Thymus (tissue), 14 donors: ENCODE measurements at places on chromosomes 2 and 18.

DNA sequence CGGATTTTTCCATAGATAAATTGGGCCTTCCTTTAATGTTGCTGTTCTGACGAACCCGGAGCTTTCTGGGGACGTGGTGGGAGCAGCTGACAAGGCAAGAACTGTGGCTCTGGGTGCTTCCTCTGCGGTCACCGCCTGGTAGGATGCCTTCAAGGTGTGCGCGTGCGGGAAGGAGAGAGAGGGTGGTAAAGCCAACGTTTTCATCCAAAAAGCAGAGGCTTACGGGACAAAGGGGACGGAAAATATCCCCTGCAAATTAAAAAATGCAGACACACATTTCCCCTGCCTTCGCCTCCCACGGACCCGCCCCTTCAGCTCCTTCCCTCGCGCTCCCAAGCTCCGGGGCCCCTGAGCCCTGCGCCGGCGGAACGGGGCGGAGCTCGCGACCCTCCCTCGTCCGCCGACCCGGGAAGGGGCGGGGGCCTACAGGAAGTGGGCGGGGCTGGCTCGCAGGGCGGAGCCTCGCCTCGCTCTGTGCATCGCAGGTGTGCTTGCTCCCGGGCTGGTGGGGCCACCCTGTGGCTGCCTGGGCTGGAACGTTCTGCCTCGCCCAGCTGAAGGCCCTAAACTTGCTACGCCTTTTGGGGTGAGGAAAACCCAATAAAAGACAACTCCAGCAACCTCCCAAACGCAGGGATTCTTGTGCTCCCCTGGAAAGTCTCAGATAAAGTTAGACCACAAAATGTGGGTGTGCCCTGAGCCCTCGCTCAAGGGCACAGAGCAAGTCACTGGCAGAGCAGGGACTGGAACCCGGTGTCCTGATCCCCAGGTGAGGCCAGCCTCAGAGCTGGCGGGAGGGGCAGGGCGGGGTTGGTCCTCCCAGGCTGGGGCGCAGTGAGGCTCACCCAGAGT is 25.4 kb upstream of the SLC66A3 start:
- H3K4me3 ChIP-seq, result peak overlapping the region; percentile 55
- no peaks in the 10 kb centered on the region for H3K36me3 ChIP-seq
- peak overlapping the region; percentile 57 for H3K27ac ChIP-seq
- peaks cover 15% of the 10 kb centered on the region for H3K27me3 ChIP-seq
- peak; percentile 94 for DNase-seq

- no peak for DNase-seq
- no peaks in the 10 kb centered on the region for H3K4me1 ChIP-seq
- no peaks in the 10 kb centered on the region for H3K27me3 ChIP-seq
- H3K4me3 ChIP-seq, result no peak overlapping the region
- no peak overlapping the region for H3K27ac ChIP-seq
These were observed 48.0 kb upstream of the ITM2C start for GRCh38 chr2:230816735-230817134.

- peak overlapping the region; percentile 78 for H3K27ac ChIP-seq
- H3K4me1 ChIP-seq, result peaks cover 2% of the 10 kb centered on the region
- DNase-seq, result no peak
- H3K4me3 ChIP-seq, result no peak overlapping the region
These were observed 48.0 kb downstream of the TRABD2A start for GRCh38 chr2:84832772-84833461.

DNA sequence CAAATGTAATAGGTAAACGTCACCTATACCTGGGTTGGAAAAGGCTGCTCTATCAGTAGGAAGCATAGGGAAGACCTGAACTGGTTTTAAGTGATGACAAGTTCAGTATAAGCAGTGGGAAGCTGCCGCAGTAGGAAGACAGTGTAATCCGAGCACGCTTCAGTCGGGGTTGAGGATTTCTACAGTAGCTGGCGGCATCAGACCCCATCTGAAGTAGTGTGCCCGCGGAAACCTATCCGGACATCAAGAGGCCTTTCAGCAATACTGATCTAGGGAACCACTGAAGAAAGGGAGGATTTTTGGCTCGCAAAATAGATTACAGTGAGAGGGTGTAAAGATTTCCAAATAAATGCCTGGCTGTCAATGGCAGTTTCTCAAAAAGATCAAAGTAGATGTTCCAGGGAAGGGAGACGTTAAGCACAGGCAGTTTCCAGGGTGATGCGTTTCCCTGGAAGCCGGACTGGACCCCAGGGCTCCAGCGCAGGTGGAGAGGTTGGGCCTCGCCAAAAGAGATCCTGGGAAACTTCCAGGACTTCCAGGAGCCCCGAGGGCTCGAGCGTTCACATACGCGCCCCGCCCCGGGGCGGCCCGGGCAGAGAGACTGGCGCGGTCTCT is 5.3 kb downstream of the LOXL3 start:
- H3K4me3 ChIP-seq, result peak overlapping the region; percentile 36
- peaks cover 18% of the 10 kb centered on the region for H3K4me1 ChIP-seq
- DNase-seq, result no peak
- H3K27ac ChIP-seq, result no peak overlapping the region
- no peaks in the 10 kb centered on the region for H3K36me3 ChIP-seq

GRCh38 chr2:71309-72035 is 25.2 kb upstream of the FAM110C start:
- no peaks in the 10 kb centered on the region for H3K4me1 ChIP-seq
- no peak overlapping the region for H3K4me3 ChIP-seq
- no peaks in the 10 kb centered on the region for H3K27me3 ChIP-seq
- no peak overlapping the region for H3K27ac ChIP-seq

- H3K4me3 ChIP-seq, result no peak overlapping the region
- H3K27ac ChIP-seq, result no peak overlapping the region
- no peak for DNase-seq
These were observed 183.7 kb upstream of the SIX2 start for GRCh38 chr2:45192991-45193390.

DNA sequence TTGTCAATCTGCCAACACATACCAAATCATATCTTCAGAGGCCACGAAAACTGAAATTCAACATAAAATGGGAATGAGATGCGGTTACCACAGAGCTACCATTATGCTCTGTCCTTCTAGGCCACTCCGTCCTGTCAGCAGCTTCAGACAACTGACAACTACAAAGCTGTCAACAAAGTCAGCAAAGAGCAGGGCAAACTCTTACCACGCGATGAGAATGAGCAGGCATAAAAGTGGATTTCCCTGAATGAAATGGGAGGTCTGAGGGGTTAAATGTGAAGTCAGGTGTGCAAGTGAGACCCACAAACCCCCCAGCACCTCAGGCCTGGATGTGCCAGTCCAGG is 130.1 kb downstream of the LNPK start:
- no peak overlapping the region for H3K4me3 ChIP-seq
- H3K36me3 ChIP-seq, result no peaks in the 10 kb centered on the region
- H3K4me1 ChIP-seq, result no peaks in the 10 kb centered on the region
- H3K27ac ChIP-seq, result no peak overlapping the region
- no peaks in the 10 kb centered on the region for H3K27me3 ChIP-seq

DNA sequence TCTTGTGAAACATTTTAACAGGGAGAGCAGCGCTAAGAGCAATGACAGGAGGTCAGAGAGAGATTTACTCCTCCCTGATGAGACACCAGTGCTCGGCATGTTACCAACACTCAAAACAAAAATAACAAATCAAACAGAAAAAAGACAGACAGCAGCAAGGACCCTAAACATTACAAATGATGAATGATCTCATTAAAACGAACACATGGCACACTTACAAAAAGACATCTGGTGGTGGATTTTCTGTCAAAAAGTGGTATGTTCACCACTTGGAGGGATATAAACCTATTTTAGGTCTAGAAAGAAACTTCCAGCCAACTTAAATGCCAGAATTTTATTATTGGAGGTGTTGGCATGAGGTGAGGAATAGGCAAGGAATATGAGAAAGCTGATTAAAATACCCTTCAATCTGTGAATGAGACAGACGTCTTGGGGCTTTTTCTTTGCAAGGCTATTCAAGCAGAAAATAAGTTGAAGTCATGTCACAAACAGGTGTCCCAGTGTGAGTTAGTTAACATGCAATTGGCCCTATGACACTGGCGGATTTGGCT is 112.8 kb downstream of the PRELID3A start:
- no peaks in the 10 kb centered on the region for H3K36me3 ChIP-seq
- H3K27ac ChIP-seq, result no peak overlapping the region
- H3K27me3 ChIP-seq, result no peaks in the 10 kb centered on the region
- H3K4me3 ChIP-seq, result no peak overlapping the region
- H3K4me1 ChIP-seq, result no peaks in the 10 kb centered on the region
- no peak for DNase-seq

- H3K4me3 ChIP-seq, result no peak overlapping the region
- DNase-seq, result no peak
- H3K4me1 ChIP-seq, result no peaks in the 10 kb centered on the region
- no peak overlapping the region for H3K27ac ChIP-seq
These were observed 365.5 kb upstream of the KLHL29 start for GRCh38 chr2:23019476-23019875.

DNA sequence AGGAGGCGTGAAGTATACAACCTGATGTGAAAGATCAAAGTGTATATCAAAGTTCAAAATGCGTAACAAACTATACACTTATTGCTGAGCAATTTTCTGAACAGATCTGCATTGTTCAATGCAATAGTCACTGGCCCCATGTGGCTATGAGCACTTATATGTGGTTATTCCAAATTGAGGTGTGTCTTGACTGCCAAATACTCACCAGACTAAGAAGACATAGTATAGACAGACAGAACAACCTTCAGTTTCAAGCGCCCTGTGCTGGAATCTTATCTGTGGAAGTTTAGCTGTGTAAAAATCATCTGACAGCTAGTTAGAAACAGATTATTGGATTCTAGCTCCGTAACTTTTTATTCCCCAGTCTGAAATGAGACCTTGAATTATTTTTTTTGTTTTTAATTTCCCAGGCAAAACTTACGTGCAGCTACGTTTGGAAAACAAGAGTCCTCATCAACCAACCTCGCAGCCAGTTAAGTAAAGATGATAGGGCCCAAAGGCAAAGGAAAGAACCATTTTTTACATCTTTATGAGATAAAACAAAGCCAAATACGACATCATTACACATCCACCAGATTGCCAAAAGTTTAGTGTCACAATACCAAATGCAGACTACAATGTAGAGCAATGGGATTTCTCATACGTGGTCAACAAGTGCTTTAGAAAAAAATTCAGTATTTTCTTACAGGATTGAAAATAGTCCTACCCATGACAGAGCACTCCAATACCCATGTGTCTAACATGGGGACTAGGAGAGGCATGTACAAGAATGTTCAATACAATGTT is 37.2 kb downstream of the MBOAT2 start:
- H3K4me1 ChIP-seq, result no peaks in the 10 kb centered on the region
- no peaks in the 10 kb centered on the region for H3K27me3 ChIP-seq
- H3K36me3 ChIP-seq, result no peaks in the 10 kb centered on the region
- DNase-seq, result no peak

GRCh38 chr2:134537121-134537520 is 181.7 kb downstream of the TMEM163 start:
- H3K4me1 ChIP-seq, result no peaks in the 10 kb centered on the region
- DNase-seq, result no peak
- no peaks in the 10 kb centered on the region for H3K27me3 ChIP-seq
- no peak overlapping the region for H3K4me3 ChIP-seq
- H3K27ac ChIP-seq, result no peak overlapping the region

GRCh38 chr2:239047861-239048260 is 200.0 kb downstream of the TWIST2 start:
- no peak overlapping the region for H3K27ac ChIP-seq
- H3K27me3 ChIP-seq, result no peaks in the 10 kb centered on the region
- no peak overlapping the region for H3K4me3 ChIP-seq
- no peaks in the 10 kb centered on the region for H3K4me1 ChIP-seq
- H3K36me3 ChIP-seq, result peaks cover 18% of the 10 kb centered on the region
- no peak for DNase-seq

GRCh38 chr18:23012249-23012648 is 79.1 kb downstream of the RBBP8 start:
- H3K27ac ChIP-seq, result no peak overlapping the region
- H3K27me3 ChIP-seq, result no peaks in the 10 kb centered on the region
- H3K4me1 ChIP-seq, result no peaks in the 10 kb centered on the region
- H3K4me3 ChIP-seq, result no peak overlapping the region
- DNase-seq, result no peak

DNA sequence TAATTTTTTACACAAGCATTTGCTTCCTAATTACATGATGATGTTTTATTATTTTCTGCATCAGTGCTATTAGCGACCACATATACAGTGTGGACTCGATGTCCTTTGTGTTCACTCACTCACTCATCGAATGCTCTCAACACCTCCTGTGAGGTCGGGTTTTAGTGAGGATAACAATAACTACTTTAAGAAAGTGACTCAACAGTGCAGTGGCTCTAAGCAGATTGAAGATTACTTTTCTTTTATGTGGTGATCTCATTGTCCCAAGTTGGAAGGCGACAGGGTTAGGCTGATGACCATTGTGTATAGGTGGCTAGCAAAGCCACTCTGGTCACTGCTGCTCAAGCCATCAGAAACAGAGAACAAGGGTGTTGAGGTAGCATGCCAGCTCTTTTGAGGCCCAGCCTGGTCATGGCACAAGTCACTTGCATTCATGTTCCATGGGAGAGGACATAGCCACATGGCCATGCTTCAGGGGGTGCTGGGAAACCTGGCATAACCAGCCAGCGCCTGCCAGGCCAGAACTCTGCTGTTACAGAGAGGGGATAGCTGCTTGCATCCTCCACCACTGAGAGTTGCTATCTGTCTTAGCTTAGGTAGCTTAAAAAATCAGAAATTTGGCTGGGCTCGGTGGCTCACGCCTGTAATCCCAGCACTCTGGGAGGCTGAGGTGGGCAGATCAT is 60.4 kb downstream of the PDCL3 start:
- H3K27me3 ChIP-seq, result no peaks in the 10 kb centered on the region
- H3K27ac ChIP-seq, result no peak overlapping the region
- peaks cover 15% of the 10 kb centered on the region for H3K4me1 ChIP-seq
- no peaks in the 10 kb centered on the region for H3K36me3 ChIP-seq

- H3K27me3 ChIP-seq, result no peaks in the 10 kb centered on the region
- no peak for DNase-seq
- H3K4me3 ChIP-seq, result no peak overlapping the region
- H3K27ac ChIP-seq, result no peak overlapping the region
- H3K4me1 ChIP-seq, result no peaks in the 10 kb centered on the region
These were observed 33.1 kb upstream of the RASGRP3 start for GRCh38 chr2:33443274-33443829.

DNA sequence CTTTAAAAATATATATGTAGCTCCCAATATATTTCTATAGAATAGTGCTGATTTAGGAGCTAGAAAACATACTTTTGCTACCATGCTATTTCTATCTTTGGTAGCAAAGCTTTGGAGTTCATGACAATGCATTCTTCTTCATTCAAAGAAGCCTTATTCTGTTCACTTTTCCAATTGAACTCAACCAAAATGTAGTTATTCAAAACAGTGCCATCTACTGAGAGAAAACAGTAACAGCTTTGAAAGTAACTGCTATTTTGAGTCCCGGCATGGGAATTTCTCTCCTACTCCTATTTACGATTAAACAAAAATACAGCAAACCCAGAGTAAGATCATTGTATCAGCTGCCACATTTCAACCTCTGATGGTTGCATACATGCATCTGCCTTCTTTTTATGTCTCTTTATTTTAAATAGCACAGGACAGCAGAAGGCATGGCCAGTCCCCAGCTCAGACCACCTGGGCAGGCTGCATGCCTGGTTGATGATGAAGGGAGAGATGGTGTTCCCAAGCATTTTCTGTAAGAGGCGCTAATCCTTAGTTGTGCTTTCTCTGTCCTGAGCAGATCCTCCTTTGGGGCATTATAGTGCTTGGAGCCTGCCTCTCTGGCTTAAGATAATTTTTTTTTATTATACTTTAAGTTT is 69.7 kb upstream of the SULT1C3 start:
- no peaks in the 10 kb centered on the region for H3K4me1 ChIP-seq
- DNase-seq, result no peak
- H3K27me3 ChIP-seq, result no peaks in the 10 kb centered on the region
- no peaks in the 10 kb centered on the region for H3K36me3 ChIP-seq
- H3K27ac ChIP-seq, result no peak overlapping the region
- no peak overlapping the region for H3K4me3 ChIP-seq
